ENCODE measurements at places on chromosomes 7 and 10.

DNA sequence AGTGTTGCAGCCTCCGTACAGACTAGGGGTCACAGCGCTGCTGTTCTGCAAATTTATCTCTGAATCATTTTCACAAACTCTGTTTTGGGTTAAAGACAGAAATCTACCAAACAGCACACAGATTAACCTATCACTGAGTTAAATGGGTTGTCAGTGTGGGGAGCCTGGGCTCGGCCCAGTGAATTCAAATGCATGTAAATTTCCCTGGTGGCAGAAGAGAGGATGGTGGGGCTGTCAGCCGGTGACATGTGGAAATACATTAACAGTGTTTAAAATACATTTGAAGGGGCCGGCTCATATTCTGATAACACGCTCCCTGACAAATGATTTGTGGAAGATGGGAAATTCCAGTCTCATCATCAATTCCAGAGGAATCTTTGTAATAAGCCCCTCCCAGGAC is 309.6 kb upstream of the MKI67 start:
- ATAC-seq, result no peak

DNA sequence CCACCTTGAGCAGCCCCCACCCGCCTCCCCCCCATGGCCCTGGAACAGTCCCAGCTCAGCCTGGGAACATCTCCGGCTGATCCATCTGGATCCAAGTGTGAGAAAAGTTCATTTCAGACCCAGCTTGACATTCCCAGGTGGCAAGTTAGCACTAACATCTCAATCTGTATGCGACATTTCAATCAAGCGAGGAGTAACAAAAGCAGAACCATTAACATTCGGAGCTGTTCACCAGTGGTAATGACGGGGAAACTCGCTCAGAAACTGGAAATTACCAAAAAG is 65.4 kb downstream of the PAX2 start:
- ATAC-seq, result no peak

GRCh38 chr10:49628599-49628998 is 14.8 kb downstream of the CHAT start:
- no peak for ATAC-seq

DNA sequence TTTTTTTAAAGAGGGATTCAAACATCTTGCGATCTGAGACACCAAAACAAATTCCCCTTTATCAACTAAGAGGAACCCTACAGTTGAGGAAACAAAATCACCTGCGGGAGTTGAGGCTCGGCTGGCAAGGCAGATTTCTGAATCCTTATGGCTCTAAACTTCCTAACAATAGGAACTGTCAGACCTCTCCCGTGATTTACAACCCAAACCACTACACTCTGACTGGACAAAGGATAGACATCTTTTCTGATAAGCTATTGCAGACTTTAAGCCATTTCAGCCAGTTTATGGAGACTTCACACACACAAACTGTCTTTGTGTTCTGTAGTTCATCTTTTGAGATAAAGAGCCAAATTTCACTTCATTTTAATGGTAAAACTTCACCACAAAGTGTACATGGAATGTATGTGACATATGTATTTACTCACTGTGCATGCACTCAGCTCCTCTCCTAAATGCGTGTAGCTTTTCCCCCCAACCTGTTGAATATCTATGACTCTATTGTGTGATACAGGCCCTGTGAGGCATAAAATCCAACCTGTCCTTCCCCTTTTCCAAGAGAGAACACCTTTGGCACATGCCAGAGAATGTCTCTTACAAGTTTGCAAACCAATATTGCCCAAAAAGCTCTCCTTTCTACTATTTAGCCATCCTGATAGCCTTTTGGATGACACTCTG is 15.4 kb upstream of the TSPAN13 start:
- no peak for ATAC-seq

GRCh38 chr10:44366941-44367630 is 17.8 kb downstream of the CXCL12 start:
- no peak for ATAC-seq

- ATAC-seq, result peak; percentile 57
Observed at GRCh38 chr7:107471292-107472070, 1.6 kb downstream of the GPR22 start.

- no peak for ATAC-seq
Observed at GRCh38 chr7:150957133-150958020, 20.7 kb downstream of the KCNH2 start.

DNA sequence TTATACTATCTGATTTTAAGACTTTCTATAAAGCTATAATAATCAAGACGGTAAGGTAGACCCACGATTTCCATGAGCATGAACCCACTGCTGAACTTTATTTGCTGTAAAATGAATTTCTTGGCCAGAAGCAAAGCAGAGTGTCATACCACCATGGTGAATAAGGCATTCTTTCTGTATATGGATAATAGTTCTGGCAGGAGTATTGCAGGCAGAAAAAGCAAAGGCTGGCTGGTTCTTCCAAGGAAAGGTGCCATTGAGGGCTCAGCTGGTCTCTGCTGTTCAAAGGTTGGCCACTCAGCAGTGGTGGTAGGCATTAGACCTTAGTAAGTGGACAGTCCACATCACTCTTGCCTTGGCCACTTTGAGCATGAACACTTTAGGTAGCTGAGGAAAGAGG is 104.1 kb upstream of the KCNMA1 start:
- no peak for ATAC-seq

DNA sequence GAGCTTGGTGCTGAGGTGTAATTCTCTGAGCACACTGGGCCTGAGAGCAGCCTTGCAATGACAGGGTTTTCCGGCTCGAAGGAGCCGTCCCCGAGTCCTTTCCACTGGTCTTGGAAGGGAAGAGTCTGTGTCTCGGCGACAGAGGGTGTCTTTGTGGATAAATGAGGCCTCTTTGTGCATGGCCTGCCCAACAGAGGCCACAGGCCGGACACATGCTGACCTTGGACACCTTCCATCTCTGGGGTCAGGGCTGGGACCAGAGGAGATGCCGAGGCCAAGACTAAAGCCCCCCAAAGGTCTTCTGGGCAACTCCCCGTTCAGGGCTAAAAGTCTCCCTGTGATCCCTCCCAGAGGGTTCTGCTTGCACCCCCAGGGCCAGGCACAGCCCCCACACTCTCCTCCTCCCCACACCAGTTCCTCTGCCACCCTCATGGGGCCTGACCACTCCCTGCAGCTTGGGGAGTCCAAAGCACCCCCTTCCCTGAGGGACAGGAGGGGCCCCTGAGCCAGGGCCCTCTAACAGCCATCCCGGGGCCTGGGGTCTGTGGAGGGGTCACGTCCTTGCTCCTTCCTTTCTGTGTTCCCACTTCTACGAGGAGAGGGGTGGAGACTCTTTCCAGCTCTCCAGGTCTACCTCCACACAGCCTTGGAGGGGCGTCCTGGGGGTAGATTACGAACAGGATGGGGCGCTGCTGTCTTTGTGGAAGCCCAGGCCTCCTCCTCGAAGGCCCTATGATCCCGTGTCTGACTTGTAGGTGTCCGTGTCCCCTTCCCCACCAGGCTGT is 130.6 kb upstream of the FAM20C start:
- no peak for ATAC-seq

DNA sequence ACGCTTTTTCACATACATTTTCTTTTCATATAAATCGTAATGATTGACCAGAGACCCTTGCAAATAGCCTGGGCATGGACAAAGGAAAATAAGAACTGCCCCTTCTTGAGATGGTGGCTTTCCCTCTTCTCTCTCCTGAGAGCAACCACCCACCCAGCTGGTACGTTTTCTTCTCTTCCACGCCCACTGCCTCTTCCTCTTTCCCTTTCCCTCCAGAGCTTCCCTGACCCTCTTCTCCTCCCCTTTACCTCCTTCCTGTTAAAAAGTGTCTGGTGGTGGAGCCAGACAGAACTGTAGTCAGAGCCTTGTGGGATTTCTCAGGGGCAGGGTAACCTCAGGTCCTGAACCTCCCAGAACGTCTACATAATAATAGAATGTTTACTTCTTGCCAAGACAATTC is 23.2 kb downstream of the GPR141 start:
- no peak for ATAC-seq

DNA sequence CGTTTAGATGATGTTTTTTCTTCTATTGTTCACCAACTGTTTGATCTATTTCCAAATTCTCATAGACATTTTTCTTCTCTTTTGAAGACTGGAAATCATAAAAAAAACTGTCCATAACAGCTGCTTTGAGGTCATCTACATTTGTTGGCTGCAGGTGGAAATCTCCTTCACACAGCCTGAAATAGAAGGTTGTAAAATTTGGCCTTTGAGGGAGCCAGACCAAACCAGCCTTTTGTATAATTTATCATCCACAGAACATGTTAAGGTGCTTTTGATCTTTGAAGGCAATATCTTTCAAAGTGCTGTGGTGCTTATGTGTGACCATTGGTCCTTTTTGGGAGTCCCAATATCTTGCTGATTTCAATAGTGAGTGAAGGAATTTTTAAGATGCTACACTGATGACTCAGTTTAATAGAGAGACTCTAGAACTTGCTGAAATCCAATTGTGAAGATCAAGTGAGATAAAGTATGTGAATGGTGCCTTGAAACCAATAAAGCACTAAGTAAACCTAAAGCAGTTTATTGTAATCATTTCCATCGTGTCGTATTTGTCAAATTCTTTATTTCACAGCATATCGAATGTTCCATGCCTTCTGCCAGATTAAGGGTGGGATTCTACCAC is 5.4 kb downstream of the FERD3L start:
- no peak for ATAC-seq

GRCh38 chr10:110822035-110822711 is 49.6 kb upstream of the PDCD4 start:
- peak; percentile 2 for ATAC-seq

DNA sequence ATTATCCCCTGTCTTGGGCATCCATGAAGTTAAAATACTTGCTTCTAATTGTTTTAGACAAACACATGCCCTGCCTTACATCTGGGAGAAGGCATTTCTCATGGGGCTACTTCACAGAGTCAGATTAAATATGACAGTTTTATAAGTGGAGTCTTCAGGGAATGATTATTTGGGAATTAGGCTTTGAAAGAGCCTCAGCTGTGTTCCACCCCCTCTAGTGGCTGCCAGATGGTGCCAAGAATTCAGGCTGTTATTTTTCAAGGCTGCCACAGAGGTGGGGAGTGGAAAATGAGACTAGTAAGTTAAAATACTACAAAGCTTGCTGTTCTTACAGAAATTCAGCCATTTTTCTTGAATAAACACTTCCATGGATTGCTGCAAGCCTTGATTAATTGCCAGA is 45.8 kb upstream of the DNAH11 start:
- no peak for ATAC-seq

DNA sequence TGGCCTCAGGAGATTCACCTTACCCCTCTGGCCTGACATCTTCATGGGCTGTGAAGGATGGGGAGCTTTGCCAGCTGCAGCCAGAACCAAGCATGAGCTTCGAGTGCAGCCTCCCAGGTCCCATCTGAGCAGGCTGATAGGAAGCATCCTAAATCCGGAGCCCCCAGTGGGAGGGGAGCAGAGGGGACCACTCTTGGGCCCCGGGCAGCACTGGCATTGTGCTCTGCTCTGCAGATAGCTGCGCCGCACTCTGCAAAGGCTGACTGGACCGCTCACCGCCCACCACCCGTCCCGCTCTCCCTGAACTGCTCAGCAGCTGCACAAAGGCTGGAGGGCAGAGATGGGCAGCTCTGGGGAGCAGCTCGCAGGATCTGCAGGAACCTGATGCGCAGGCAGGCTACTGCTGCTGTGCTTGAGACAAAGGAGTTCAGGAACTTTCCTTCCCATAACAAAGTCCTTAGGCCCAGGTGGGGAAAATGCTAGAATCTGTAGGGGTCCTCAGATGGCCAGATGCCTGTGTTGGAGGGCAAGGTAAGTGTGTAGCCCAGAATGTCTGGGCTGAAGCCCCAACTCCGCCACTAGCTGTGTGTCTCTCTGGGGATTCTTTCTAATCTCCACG is 51.8 kb downstream of the ARHGAP22 start:
- ATAC-seq, result no peak

- ATAC-seq, result no peak
Observed at GRCh38 chr7:133664528-133664927, 411.6 kb downstream of the EXOC4 start.

DNA sequence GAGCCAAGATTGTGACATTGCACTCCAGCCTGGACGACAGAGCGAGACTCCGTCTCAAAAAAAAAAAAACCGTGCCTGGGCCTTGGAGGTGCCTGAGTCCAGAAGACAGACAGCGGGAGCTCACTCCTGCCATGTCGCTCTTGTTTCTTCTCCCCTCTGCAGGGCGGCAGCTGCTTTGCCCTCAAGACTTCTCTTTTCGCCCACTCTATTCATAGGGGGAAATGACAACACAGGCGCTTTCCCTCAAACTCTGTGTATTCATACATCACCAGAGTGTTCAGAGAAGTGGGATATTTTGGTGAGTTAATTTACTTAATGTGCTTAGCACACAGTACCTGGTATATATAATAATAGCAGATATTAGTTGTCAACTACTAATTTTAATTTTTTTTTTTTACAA is 44.5 kb downstream of the FOXK1 start:
- no peak for ATAC-seq

GRCh38 chr7:145151676-145152075 is 315.8 kb upstream of the TPK1 start:
- ATAC-seq, result no peak

GRCh38 chr10:75655791-75656451 is 224.5 kb downstream of the LRMDA start:
- peak; percentile 76 for ATAC-seq

- no peak for ATAC-seq
Observed at GRCh38 chr7:17405786-17406185, 107.3 kb downstream of the AHR start.

- no peak for ATAC-seq
Observed at GRCh38 chr10:126133906-126134656, 237.7 kb downstream of the FANK1 start.

- peak; percentile 36 for ATAC-seq
Observed at GRCh38 chr7:100435401-100436304, 644 bp downstream of the PPP1R35 start.

DNA sequence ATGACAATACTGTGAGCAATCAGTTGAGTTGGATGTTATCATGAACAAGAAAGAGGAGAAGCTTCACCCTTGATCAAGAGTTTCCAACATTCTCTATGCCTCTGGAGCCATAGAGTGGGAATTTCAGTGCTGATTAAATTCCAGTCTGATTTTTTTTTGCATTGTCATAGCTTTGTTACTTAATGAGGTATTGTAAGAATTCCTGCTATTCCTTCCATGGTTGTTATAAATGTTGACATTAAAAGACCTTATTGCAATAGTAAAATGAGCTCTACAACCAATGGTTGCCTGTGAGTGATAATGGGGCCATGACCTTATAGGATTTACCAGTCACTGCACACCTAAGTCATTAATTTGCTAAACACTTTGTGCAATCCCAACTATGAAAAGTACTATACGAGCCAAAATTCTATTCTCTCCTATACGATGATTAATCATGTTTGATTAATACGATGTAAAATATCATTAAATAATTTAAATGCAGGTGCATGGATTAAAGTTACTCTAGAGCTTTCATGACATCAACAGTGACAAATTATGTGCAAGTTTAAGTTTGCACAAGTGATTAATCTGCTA is 353.2 kb upstream of the KLF6 start:
- no peak for ATAC-seq
